ENCODE measurements at places on chromosomes 1 and 21. TPM values are rescaled to one million over a fixed set of nuclear protein-coding genes. Genes with fewer than 3 reads are reported as not detected.
A peak's percentile ranks its signal among the peaks of the same experiment; 100 is the strongest.

- DNase-seq: no peak
- no peaks in the 10 kb centered on the region for H3K27me3 ChIP-seq
- H3K4me3 ChIP-seq: no peak overlapping the region
- no peaks in the 10 kb centered on the region for H3K36me3 ChIP-seq
- H3K4me1 ChIP-seq: no peaks in the 10 kb centered on the region
- no peak overlapping the region for H3K27ac ChIP-seq
These were observed 62.6 kb downstream of the CDC14A start for GRCh38 chr1:100414693-100415497.

DNA sequence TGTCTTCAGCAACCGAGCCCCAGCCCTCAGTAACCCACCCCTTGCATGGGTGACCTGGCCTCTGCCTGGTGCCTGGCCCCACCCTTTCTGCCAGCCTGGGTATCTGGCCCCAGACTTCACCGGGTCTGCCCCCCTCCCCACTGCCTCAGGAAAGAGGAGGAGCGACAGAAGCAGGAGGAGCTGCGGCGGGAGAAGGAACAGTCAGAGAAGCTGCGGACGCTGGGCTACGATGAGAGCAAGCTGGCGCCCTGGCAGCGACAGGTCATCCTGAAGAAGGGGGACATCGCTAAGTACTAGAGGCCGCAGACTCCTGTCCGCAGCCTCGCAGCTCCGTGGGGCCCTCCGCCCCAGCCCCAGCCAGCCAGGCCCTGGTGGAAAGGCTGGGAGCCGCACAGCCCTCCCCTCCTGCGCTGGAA lies 6.1 kb downstream of the TNFRSF25 start:
- no peak for DNase-seq
- no peaks in the 10 kb centered on the region for H3K4me1 ChIP-seq
- H3K36me3 ChIP-seq: peaks cover 27% of the 10 kb centered on the region
- peaks cover 12% of the 10 kb centered on the region for H3K27me3 ChIP-seq

- no peaks in the 10 kb centered on the region for H3K27me3 ChIP-seq
- no peak for DNase-seq
- peaks cover 11% of the 10 kb centered on the region for H3K4me1 ChIP-seq
- H3K4me3 ChIP-seq: peak overlapping the region; percentile 22
- no peak overlapping the region for H3K27ac ChIP-seq
These were observed 50.5 kb downstream of the RASSF5 start for GRCh38 chr1:206557636-206558473.

Gene MTF2
- polyA plus RNA-seq: 15.9 TPM

DNA sequence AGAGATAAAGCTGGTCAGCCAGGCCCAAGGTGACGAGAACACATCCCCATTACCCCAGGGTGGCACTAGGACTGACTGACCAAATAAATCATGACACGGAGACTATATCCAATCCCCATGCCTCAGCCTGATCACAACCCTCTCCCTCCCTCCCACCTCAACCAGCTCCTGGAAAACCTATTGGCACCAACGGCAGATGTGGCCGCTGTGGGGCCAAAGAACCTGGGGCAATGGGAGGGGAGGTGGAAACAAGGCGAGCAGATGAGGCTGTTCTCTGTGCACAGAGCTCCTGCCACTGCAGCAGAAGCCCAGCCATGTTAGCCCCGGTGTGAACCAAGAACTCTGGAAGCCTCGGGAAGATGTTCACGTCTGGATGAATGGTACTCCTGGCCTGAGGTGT lies 77.6 kb downstream of the CD247 start:
- DNase-seq: no peak
- H3K27ac ChIP-seq: no peak overlapping the region
- no peaks in the 10 kb centered on the region for H3K36me3 ChIP-seq
- H3K4me3 ChIP-seq: no peak overlapping the region

- H3K27ac ChIP-seq: no peak overlapping the region
- no peak overlapping the region for H3K4me3 ChIP-seq
- H3K36me3 ChIP-seq: no peaks in the 10 kb centered on the region
- DNase-seq: no peak
- H3K27me3 ChIP-seq: no peaks in the 10 kb centered on the region
These were observed 6.6 kb upstream of the APP start for GRCh38 chr21:26177187-26177586.

DNA sequence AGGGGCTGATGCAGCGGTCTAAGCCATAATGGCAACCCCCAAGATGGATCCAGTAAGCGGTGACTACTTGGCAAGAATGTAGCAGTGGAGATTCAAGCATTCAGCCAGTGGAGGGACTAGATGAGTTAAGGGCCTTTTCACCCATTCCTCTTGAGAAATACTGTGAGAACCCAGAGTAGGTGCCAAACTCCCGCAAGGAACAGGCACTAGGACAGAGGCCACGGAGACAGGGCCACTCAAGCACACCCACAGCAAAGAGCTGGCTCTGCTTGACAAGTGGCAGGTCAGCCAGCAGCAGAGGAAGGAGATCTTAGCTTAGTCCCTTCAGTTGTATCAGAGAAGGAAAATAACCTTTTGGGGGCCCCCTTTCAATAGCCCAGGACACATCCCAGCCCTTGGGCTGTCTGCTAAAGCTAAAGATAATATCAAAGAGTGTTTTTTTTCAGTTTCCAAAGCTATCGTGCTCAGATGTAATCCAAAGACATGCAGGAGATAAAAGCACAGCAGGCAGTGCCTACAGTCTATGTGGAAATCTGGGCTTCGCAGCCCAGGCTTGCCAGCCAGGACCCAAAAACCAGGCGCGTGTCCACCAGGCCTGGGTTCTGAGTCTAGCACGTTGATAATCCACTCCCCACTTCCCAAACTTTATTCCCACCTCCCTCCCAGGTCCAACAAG lies 62.0 kb upstream of the GOLT1A start:
- peaks cover 10% of the 10 kb centered on the region for H3K36me3 ChIP-seq
- H3K27ac ChIP-seq: no peak overlapping the region
- no peaks in the 10 kb centered on the region for H3K4me1 ChIP-seq
- DNase-seq: no peak
